ENCODE measurements at places on chromosomes 1 and 21. TPM values are rescaled to one million over a fixed set of nuclear protein-coding genes. Genes with fewer than 3 reads are reported as not detected.

- peak; percentile 81 for DNase-seq
These were observed 55.2 kb downstream of the NGF start for GRCh38 chr1:115282807-115283208.

- DNase-seq: peak; percentile 89
These were observed at the start of gene LRRC8C for GRCh38 chr1:89632657-89633247. Gene LRRC8C, plus strand, starts transcription at chr1:89633120. Its CDS starts 53,354 bp downstream, at chr1:89686474.

DNA sequence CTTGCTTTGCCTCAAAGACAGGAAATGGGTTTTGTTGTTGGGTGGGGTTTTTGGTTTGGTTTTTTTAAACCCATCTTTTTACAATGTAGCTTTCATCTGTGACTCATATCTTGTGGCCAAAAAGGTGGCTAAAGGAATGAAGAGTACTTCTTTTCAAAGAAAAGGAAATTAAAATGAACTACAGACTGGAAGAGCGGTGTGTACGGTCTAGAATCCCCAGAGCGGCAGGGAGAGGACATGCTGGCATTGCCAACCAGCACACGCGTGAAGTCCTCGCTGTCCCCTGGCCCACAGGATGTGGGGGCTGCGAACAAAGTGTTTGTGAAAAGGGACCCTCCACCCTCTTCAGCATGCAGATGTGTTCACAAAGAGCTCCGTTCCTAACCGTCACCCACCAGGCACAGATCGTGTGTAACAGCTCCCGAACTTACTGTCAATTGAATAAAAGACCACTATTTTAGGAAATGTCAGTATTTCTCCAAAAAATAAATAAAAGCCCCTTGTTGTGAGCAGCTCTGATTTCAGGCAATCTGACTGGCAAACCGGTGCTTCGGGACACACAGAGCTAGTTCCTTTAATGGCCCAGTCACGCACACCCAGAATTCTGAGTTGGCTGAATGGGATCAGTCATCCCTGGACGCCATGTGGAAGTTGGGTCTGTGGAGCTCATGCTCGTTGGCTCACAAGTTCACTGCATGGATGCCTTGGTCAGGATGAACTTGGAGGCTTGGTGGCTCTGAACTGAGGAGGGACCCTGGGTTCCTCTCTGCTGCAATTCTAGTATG is 602.9 kb downstream of the NPHP4 start:
- no peak for DNase-seq

DNA sequence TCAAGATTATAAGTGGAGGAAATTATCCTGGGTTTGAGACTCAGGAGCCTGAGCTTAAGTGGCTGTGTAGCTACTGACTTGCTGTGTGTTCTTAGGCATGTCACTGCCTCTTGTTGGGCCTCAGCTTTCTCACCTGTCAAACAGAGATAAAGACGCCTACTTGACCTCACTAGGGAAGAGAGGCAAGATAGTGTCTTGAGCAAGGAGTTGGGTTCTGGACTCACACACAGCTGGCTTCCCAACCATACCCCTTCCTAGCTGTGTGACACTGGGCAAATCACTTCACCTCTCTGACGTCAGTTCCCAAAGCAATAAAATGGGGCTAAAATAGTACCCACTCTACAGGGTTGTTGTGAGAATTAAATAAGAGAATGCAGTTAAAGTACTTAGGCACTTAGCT is 11.6 kb upstream of the EPB41 start:
- no peak for DNase-seq

GRCh38 chr1:243596431-243597062 is 253.5 kb downstream of the AKT3 start:
- no peak for DNase-seq

GRCh38 chr1:150514913-150515327 is 632 bp upstream of the FALEC start:
- DNase-seq: no peak

DNA sequence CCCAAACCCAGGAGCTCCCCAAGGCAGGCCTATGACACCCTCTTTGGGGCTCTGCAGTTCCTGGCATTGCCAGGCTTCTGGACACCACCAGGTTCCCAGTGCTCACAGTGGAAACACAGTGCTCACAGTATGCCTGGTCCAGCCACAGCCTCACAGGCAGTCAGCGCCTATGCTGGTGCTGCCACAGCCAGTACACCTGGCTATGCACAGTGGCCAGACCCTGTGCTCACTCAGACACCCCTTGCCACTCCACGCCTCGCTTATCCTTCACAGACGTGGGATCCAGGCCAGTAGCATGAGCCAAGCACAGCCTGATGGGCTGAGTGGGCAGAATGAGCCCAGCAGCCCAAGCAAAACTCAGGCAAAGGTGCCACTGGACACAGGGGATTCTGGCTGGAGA is 579.2 kb upstream of the ADGRL2 start:
- DNase-seq: no peak

- no peak for DNase-seq
These were observed 78.4 kb downstream of the BRINP3 start for GRCh38 chr1:190399233-190399632.

GRCh38 chr1:160114085-160114484 is 1.5 kb upstream of the ATP1A2 start:
- DNase-seq: no peak

DNA sequence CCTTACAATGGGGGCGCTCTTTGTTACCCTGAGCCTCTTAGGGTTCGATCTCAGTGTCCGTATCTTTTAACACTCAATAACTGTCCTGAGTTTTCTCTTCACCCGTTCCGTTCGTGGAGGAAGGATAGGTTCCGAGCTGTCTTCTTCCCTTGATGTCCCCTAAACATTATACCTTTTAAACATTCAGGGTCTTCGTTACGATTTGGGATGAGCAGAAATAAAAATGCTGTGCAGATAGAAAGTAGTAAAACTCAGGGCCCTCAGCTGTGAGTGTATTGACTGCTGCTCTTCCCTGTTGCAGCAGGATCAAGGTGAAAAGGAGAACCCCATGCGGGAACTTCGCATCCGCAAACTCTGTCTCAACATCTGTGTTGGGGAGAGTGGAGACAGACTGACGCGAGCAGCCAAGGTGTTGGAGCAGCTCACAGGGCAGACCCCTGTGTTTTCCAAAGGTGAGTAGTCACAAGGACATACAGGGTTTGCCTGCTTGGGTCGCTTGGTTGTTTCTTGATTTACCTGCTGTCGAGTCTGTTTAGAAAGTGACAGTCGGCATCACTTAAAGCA is 784 bp downstream of the RPL11 start:
- no peak for DNase-seq

GRCh38 chr1:171468120-171468750 is 17.1 kb upstream of the PRRC2C start:
- DNase-seq: no peak

- DNase-seq: no peak
These were observed 32.3 kb downstream of the RPL5 start for GRCh38 chr1:92864131-92864530.

DNA sequence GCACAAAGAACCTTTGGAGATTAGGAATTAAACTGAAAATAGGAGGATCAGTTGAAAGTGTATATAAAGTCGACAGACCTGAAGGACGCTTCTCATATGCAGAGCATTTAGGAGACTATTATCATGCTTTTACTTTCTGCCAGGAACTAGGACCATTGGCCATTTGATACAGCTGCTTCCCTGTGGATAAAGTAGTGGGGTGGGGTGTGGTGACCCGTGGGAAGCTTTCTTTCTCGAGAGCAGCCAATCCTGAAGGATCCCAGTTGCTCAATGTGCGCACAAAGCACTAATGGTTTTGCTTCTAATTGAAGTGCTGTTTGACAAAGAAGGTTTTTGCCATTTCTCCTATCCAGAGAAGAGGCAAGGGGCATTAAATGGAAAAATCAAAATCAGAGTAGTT is 14.9 kb upstream of the CD55 start:
- DNase-seq: no peak

DNA sequence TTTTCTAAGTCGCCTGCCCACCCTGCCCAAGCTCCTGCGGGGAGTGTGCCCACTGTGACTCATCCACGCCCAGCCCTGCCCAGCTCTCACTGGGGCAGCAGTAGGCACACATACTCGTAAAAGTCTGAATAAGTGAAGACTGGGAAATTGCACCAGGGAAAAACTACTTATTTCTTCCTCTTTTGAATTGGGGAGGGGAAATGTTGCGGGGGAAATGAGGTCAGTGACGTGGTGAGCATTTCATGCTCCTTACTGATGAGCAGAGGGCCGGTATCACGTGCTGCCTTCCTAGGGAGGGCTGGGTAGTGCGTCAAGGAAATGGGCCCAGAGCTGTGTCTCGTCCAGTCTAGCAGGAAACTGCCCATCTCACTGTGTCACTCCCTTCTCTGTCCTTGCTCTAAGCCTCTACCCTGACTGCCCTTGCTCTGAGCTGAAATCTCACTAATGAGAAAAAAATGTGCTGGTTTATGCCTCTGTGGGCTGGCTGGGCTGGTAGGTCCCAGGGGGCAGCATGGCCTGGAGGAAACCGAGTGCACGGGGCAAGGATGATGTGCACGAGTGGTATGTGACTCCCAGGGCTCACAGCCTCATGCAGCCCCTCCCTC is 13.5 kb upstream of the TNFRSF1B start:
- peak; percentile 80 for DNase-seq

DNA sequence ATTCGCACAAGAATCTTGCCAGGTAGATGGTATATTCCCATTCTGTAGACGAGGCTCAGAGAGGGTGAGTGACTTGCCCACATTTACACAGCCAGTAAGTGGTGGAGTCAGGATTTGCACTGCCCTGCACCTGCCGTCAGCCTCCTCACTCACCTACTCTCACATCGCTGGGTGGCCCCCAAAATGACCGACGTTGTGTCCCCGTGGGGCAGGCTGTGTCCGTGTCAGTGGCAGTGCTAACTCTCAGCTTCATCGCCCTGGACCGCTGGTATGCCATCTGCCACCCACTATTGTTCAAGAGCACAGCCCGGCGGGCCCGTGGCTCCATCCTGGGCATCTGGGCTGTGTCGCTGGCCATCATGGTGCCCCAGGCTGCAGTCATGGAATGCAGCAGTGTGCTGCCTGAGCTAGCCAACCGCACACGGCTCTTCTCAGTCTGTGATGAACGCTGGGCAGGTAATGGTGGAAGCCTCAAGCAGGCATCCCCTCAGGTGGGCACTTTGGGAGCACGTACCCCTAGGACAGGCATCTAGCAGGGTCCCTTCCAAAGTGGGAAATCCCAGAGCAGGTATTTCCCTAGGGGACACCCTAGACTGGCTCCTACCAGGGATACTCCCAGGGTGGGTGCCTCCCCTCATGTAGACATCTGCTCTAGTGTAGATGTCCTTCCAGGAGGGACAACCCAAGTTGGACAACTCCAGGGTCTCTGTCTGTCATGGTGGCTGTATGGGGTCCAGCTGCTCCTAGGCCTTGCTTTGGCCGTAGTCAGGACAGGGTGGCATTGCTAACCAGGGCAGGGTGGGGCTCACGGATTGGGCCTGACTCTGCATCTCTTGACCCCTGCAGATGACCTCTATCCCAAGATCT is 3.4 kb downstream of the HCRTR1 start:
- peak; percentile 35 for DNase-seq

DNA sequence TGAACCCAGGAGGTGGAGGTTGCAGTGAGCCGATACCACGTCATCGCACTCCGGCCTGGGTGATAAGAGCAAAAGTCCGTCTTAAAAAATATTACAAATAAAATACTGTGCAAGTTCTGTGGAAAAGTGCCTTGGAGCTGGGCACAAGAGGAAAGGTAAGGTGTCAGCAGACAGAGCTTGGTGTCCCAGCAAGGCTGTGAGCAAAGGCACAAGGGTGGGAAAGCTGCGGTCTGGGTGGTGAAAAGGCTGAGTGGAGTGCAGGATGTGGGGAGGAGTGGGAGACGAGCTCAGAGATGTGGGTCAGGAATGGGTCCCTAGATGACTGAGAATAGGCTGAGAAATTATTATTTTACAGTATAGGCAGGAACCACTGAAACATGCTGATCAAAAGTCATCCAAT is 150.6 kb downstream of the RHOU start:
- no peak for DNase-seq

GRCh38 chr1:72283307-72284083 is 1.2 kb upstream of the NEGR1 start:
- peak; percentile 89 for DNase-seq

DNA sequence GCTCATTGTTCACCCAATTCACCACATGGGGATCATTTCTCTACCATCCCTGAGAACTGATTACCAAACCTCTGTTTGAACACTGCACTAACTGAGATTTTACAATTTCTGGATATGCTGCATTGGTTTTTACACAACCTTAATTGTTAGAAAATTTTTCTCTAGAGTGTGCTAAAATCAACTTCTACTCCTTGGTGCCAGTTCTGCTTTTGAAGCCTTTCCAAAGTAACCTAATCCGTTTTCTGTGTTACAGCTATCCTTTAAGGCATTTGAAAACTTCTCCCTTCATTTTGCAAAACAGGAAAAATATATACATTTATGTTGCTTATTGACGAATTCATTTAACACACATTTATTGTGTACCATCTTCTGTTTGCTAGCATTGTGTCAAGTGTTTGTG is 23.7 kb downstream of the SMAP2 start:
- no peak for DNase-seq

DNA sequence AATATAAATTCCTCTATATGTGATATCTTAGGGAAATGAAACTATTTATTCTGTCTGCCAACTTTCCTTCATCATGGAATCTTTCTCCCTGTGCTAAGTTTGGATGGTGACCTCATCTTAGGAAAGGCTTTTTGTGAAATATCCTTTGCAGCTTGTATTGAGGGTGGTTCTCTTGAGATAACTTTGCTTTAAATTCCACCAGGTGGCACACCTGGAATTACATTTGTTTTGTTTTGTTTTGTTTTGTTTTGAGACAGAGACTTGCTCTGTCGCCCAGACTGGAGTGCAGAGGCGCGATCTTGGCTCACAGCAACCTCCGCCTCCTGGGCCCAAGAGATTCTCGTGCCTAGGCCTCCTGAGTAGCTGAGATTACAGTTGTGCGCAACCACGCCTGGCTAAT is 7.6 kb upstream of the CD1A start:
- no peak for DNase-seq

GRCh38 chr1:218718206-218718605 is 373.1 kb downstream of the TGFB2 start:
- no peak for DNase-seq

DNA sequence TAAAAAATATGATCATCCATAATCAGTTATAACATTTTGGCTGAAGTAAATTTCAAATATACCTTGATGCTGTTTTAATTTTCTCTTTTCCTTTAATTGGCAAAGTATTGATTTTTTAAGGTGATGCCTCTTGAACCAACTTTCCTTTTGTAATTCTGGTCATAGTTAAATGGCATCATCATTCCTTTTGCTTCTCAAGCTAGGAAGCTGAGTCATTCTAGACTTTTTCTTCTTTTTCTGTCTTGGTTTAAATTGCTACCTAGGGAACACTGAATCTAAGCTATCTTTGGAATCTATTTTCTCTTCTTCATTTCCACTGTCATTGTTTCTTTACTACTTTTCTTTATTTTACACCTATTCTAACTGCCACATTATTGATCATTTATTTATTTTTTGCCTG is 162.7 kb downstream of the HMCN1 start:
- DNase-seq: no peak

Gene PLA2G2D
- not detected for total RNA-seq

Gene CD84
- 13.5 TPM for total RNA-seq

Gene C1orf216
- total RNA-seq: 20.7 TPM

Gene MX2
- total RNA-seq: 19.0 TPM

Gene DPT
- 17.2 TPM for total RNA-seq

Gene NTRK1
- 1.8 TPM for total RNA-seq

Gene MPZL1
- total RNA-seq: 102 TPM

Gene TESK2
- 14.3 TPM for total RNA-seq

Gene HTR6
- total RNA-seq: not detected

Gene ANXA9
- total RNA-seq: 5.6 TPM

All from sciatic nerve (tissue), 2 donors.